Right hindlimb (tissue), 1 donor: ENCODE measurements at places on chromosomes 7 and 10.

DNA sequence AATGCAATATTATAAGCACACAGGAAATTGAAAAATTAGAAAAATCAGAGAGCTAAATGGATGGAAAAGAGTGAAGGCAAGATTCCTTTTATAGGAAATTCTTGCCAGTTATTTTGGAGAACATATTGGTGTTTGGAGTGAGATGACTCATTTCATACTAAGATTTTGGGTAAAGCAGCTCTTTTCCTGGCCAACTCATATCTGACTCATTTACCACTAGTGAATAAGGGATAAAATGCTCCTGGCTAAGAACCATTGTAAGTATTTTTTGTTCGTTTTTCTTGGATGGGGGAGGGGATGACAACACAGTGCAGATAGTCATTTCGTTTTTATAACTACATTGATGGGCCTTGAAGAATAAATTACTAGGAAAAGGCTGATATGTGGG, 139.3 kb downstream of the TWIST1 start:
- no peak for DNase-seq

GRCh38 chr7:154423231-154423630, 371.0 kb downstream of the DPP6 start:
- peak; percentile 48 for DNase-seq

GRCh38 chr7:159143780-159144757, 598 bp downstream of the VIPR2 start:
- peak; percentile 56 for DNase-seq

GRCh38 chr10:97475936-97476594, 22.2 kb downstream of the MMS19 start:
- no peak for DNase-seq

DNA sequence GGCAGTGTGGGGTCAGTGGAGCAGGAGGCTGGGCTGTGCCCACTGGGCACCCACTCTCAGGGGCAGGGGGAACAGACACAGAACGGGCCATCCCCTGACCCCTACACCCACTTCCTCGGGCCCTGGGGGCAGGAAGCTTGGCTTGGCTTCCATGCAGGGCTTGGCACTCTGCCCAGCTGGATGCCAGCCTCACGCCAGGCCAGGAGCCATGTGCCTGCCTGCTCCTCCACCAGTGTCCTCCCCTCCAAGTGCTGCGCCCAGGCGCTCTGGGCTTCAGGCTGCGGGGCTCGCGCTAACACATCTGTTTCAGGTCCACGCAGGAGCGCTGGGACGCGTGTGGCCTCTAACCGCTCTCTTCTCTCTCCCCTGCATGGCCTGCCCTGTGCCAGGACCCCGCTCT, 12.7 kb downstream of the LDB3 start:
- DNase-seq = no peak

DNA sequence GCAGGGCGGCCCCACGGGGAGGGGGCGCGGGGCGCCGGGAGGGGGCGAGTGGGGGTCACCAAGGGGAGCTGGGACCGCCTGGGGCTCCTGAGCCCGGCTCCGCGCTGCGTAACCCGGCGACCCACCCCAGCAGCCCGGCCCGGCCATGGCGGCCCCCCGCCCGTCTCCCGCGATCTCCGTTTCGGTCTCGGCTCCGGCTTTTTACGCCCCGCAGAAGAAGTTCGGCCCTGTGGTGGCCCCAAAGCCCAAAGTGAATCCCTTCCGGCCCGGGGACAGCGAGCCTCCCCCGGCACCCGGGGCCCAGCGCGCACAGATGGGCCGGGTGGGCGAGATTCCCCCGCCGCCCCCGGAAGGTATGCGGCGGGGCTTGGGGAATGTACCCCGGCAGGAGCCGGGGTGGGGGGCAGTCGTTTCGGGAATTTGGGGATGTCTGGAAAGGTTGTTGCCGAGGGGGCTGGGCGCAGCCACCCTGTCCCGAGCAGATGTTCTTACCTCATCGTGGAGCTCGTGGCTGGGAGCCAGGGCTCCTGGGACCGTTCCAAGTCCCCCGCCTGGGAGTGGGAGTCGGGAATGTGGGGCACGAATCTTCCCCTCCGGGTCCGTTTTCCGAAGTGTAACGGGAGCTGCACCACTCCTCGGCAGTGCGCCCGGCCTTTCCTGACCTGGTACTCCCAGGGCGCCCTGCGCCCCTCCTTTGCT, 431 bp downstream of the ZYX start:
- peak; percentile 92 for DNase-seq

DNA sequence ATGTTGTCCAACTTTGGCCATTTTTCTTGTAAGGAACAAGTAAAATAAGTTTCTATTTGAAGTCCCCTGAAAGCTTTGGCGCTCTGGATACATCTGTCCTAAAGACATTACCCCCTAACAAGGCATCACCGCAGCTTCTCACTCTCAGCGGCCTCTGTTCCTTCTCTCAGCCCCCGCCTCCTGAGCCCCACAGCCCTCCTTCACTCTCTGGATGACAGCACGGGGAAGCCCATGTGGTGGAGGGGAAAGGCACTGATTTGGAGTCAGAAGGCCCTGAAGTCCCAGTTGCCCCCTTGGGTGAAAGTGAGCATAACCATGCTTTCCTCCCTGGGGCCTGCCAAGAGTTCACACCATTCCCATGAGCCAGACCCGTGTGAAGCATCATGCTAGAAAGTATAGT, 4.6 kb downstream of the H2BK1 start:
- DNase-seq = no peak

DNA sequence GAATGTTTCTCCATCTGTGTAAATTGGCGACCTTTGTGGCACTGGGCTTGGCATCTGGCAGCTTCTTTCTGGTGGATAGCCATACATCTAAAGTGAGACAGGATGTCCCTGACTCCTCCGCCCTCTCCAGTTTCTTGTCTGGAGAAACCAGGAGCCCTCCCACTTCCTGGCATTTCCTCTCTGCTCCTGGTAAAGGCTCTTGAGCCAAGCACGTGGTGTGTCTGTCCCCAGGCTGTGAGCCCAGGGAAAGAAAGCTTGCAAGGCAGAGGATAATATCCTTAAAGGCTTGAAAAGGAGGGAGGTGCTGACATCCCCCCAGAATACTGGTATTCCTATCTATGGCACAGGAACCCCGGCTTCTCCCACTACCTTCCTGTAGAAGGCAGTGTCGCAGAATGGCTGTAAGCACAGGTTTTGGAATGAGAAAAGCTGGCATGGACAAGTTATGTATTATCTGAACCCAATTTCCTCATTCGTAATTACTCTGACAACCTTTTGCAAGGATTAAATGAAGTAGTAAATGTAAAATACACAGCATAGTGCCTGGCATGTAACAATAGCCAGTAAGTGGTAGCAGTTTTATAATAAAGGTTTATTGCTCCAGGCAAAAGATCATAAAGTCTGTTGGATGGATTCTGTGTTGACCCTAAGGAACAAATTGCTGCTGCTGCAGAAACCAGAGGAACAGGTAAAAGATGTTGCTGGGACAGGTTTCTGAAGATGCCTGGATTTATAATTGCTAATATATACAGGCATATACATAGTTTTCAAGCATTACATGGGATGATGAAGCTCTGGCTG, 11.8 kb upstream of the ACSL5 start:
- peak; percentile 73 for DNase-seq

GRCh38 chr10:78335691-78336401, 302.2 kb downstream of the RPS24 start:
- no peak for DNase-seq

DNA sequence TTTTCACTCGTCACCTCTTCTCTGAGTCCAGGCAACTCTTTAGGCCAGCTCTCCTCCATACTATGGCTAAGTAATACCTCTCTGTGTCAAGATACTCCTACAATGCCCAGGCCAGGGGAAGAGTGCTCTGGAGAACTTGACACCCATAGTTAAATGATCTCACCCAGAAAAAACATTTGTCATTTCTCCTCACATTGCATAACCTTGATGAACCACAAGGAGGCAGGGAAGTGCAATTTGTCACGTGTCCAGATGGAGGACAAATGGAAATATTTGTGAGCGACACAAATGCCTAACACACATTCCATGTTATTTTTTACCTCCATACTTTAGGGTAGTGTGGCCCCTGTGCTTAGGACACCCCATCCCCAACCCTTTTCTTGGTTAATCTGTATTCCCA, 78.3 kb downstream of the HTR7 start:
- no peak for DNase-seq

DNA sequence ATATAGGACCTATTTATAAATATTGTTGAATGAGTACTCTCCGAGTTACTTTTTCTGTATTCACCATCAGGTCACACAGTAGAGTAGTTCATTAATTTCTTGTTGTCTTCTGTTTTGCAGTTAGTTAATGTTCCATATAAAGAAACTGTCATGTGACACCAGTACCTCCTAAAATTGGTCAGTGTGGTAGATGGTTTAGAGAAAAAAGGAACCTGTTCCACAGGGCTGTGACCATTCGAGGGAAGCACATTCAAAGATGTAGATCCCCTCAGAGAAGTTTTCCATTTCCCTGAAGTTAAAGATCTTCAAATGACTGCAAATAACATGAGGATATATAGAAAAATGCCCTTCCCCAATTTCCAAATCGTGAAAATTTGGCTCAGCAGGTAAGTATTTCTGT, 45.7 kb downstream of the PRPF18 start:
- DNase-seq = no peak

DNA sequence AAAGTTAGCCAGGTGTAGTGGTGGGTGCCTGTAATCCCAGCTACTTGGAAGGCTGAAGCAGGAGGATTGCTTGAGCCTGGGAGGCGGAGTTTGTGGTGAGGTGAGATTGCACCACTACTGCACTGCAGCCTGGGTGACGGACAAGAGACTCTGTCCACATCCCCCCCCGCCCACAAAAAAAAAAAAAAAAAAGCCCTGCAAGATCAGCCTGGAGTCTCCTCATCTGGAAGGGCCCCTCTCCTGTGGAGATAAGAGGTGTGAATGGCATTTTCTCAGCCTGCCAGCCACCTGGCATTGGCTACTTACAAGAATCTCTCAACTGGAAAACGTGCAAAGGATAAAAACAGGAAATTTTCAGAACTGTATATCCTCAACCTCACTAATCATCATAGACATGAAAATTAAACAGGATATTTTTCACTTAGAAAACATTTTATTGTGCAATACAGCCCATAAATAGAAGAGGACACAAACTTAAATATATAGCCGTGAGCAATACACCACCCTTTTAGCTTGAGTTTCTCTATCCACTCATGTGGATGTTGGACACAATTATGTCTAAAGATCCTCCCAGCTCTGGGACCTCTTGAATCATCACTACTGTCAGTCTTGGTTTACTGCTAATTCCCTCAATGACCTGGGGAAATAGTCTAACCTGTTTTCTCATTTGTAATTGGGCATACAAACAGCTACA, 11.3 kb upstream of the TSPAN15 start:
- no peak for DNase-seq

- no peak for DNase-seq
Observed at GRCh38 chr7:65235586-65235985, 138.1 kb upstream of the ZNF92 start.

- no peak for DNase-seq
Observed at GRCh38 chr10:59706851-59707797, 2.5 kb downstream of the SLC16A9 start.

DNA sequence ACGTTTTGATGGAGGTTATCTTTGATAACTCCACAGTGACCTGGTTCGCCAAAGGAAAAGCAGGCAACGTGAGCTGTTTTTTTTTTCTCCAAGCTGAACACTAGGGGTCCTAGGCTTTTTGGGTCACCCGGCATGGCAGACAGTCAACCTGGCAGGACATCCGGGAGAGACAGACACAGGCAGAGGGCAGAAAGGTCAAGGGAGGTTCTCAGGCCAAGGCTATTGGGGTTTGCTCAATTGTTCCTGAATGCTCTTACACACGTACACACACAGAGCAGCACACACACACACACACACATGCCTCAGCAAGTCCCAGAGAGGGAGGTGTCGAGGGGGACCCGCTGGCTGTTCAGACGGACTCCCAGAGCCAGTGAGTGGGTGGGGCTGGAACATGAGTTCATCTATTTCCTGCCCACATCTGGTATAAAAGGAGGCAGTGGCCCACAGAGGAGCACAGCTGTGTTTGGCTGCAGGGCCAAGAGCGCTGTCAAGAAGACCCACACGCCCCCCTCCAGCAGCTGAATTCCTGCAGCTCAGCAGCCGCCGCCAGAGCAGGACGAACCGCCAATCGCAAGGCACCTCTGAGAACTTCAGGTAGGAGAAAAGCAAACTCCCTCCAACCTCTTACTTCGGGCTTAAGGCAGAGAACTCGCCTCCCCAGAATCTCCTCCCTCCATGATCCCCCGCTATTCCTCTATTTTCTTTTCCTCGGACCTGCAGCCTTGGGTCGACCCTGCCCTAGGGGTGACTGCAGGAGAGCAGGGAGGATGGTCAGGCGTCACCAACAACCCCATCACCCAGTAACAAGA, at the start of gene SERPINE1:
TSS of gene SERPINE1 (plus strand) at position 454 of the 809 bp plus-strand sequence. CDS start 1,290 bp downstream, outside the sequence.
- DNase-seq = peak; percentile 96

DNA sequence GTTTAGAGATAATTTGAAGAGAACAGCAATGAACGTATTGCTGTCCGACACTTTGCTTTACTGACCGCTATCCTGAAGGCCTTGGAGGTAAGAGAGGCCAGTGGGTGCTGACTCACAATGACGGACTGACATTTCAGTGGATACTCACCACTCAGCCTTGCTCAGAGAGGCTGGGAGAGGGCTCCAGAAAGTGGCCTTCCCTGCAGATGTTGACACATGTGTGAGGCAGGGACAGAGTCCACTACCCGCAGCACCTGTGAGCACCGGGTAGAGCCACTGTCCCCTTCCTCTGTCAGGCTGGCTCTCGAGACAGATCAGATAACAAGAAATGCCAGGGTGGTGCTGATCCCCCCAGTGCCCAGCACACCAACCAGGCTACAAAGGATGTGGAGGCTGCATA, 75.0 kb downstream of the GPR26 start:
- DNase-seq = no peak

DNA sequence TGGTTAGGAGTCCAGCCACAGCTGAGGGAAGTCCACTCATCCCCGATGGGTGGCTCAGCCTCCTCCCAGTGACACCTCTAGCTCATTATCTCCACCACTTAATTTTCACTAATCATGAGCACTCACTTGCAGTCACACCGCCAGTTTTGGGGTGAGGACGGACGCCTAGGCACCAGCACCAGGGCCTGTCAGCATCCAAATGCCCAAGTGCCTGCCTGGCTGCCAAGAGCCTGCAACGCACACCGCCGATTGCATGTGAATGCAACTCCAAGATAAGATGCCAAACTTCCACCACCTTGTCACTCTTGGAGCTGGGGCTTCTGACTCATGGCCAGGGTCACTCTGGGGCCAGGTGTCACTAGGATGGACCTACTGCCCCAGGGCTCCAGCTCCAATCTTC, 24.4 kb upstream of the SMARCD3 start:
- no peak for DNase-seq

- no peak for DNase-seq
Observed at GRCh38 chr10:30963992-30964930, 67.4 kb downstream of the ZNF438 start.

- no peak for DNase-seq
Observed at GRCh38 chr10:118214776-118215175, 127.3 kb downstream of the FAM204A start.

GRCh38 chr7:128831994-128832879, 2.0 kb downstream of the FLNC start:
- peak; percentile 95 for DNase-seq
